Lung microvascular endothelial cell (primary cell): ENCODE measurements at places on chromosomes 7 and 10.

DNA sequence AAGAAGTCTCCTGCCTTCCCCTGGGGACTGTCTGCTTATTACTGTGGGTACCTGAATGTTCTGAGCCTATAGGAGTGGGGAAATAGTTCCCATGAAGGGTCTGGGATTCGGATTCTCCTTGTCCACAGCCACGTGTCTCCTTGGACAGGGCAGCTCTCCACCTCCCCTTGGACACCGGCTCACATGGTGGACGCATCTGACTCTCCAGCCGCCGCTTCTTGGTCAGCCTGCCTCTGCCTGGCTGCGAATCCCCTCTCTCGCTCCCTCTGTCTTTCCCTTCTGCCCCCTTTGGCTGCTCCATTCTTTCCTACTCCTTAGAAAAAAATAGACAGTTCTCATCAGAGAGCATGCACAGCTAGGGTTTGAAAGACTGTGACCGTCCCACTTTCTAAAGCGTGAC, 46.9 kb downstream of the JAKMIP3 start:
- no peak for DNase-seq

- DNase-seq, result no peak
Observed at GRCh38 chr10:116300542-116300941, 23.7 kb upstream of the CCDC172 start.

- no peak for DNase-seq
Observed at GRCh38 chr7:72924386-72924732, 536 bp upstream of the POM121 start.

- DNase-seq, result no peak
Observed at GRCh38 chr7:2460188-2460587, 16.0 kb downstream of the GRIFIN start.

- peak; percentile 56 for DNase-seq
Observed at GRCh38 chr7:26856176-26856985, 8.0 kb downstream of the SKAP2 start.

- peak; percentile 59 for DNase-seq
Observed at GRCh38 chr10:930625-931325, 730 bp downstream of the LARP4B start.

DNA sequence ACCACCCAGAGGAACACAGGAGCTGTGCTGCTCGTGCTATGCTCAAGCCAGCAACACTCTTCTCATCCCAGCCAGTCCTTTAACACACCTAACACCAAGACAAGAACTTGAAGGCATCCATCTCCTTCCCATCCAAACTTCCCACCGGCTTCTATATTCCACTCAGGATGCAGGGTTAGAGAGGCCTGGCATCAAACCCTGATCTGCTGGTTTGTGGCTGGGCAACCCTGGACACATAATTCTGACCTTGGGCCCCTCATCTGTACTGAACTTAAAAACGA, 5.6 kb upstream of the MYO1G start:
- DNase-seq, result no peak

GRCh38 chr7:16267953-16268820, 153.2 kb downstream of the CRPPA start:
- DNase-seq, result no peak

DNA sequence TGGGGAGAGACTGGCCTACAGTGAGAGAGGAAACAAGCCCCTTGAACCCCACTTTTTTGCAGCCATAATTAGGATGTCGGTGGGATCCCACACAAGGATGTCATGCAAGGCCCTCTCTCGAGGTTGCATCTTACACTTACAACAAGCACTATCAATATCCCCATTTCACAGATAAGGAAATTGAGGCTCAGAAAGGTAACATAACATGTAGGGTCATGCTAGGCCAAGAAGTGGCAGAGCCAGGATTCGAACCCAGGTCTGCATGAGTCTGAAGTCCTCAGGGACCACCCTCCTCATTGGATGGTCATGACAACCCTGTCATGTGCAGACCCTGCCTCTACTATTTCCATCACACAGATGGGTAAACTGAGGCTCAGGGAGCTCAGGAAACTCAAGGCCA, 123.5 kb downstream of the C10orf105 start:
- DNase-seq, result no peak

DNA sequence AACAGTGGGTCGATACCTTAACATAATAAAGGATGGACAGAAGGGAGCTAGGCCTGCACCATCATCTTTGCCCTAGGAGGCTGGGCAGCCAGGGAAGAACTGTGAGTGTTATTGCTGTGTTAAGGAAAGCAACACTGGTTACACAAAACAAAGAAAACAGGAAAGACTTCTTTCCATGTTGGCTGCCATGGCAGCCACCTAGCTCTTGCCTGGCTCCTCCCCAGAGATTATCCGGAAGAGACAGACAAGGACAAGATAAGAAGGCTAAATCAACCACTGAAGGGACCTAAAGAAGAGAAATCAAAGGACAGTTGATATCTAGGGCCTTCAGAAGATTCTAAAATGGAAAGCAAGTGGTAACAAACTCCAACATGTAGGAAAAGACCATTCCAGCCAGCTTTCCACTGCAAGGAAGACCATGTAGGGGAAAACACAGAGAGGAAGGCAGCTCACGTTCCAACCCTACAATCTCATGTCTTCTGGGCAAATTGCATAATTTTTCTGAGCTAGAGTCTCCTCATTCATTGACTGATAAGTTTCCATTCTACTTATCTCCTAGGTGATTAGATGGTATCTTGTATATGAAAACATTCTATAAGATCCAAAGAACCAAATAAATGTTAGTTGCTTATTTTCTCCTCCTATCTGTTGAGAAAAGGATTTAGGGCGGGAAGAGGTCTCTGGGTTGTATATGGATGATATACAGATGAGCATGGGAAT, 51.2 kb downstream of the SP8 start:
- no peak for DNase-seq

DNA sequence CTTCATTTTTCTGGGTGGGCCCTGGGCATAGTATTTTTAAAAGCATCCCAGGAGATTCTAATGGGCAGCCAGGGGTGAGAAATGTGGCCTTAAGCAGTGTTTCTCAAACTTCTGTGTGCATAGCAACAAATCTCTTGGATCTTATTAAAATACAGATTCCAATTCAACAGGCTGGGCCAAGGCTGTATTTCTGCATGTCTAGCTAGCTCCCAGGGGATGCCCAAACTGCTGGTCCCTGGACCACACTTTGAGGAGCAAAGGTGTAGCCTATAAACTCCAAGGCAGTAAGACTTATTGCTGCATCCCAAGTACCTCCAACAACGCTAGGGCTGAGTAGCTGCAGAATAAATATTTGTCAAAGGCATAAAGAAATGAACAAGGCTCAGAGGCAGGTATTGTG, 292.9 kb upstream of the ZMIZ1 start:
- no peak for DNase-seq

GRCh38 chr7:40808378-40808942, 673.7 kb downstream of the SUGCT start:
- peak; percentile 41 for DNase-seq

DNA sequence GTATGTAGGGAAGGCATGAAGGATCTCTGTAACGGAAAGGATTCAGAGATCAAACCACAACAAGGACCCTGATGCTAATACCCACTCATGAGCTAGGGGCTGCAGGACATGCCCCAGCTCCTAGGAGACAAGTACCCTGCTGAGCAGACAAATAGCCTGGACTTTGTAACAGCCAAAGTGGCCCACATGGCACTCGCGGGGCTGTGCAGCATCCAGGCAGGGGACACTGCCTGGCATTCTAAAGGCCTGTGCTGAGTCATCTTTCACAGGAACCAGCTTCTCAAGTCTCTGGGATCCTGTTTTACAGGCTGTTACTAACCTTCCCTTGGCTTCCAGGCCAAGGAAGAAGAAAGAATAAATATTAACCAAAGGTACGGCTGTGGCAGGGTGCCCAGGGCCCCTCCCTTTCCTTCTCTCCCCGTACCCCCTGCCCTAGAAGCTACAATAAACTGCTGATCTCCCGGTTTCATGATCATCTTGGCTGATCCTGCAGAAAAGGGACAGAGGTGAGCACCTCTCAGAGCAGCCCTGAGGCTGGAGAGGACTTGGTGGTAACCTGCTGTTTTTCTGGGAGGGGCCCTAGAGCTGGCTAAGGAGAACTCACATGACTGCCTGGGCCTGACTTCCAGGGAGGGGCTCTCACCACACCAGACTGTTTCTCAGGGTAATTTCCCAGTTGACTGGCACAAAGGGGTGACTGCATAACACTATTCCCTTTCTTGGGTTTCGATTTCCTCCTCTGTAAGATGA, 4.2 kb upstream of the RPEL1 start:
- no peak for DNase-seq

- DNase-seq, result no peak
Observed at GRCh38 chr10:13765641-13766341, 179.0 kb downstream of the PRPF18 start.

DNA sequence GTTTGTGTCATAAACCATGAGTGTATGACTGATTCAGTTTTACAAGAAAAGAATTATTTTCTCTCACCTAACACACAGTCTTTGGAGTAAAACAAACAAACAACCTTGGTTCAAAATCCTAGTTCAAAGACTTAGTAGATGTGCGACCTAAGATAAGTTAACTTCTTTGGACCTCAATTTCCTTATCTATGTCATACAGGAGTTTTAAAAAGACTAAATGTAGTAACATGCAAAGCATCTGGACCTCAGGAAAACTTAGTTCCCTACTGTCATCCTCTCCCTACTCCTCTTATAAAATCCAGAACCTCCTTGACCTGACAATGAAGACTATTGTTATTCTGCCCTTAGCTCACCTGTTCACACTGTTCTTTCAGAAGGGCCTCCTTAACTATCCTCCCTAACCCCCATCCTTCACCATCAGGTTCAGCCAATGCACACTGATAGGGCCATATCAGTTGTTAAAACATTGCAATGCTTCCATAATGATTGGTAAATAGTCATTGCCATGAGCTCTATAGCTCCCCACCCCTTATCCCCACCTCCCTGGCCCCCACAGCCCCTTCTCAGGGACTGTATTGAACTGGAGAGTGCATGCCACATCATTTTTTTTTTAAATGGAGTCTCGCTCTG, 28.8 kb upstream of the CCNJ start:
- no peak for DNase-seq

- no peak for DNase-seq
Observed at GRCh38 chr7:6476596-6477317, 29.0 kb upstream of the DAGLB start.

- no peak for DNase-seq
Observed at GRCh38 chr10:44394696-44395381, 9.9 kb upstream of the CXCL12 start.

DNA sequence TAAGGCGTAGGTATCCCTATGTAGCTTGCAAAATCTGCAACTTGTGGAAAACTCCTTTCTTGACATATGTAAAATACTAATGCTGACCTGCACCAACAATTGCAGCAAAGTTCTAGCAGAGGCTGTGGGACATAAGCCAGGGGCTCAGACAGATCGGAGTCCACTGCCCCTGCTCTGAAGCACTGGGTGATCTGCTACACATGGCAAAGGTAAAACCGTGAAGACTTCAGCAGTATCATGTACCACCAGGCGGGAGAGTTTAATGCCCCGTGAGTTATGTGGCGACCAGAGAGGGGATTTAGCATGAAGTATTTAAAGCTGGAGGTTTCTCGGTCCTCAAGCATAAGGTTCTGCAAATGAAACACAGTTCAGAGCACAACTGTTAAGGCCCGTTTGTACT, 76.4 kb downstream of the ABCC2 start:
- DNase-seq, result no peak

GRCh38 chr7:139131601-139132041, 22.1 kb upstream of the ZC3HAV1 start:
- DNase-seq, result no peak

DNA sequence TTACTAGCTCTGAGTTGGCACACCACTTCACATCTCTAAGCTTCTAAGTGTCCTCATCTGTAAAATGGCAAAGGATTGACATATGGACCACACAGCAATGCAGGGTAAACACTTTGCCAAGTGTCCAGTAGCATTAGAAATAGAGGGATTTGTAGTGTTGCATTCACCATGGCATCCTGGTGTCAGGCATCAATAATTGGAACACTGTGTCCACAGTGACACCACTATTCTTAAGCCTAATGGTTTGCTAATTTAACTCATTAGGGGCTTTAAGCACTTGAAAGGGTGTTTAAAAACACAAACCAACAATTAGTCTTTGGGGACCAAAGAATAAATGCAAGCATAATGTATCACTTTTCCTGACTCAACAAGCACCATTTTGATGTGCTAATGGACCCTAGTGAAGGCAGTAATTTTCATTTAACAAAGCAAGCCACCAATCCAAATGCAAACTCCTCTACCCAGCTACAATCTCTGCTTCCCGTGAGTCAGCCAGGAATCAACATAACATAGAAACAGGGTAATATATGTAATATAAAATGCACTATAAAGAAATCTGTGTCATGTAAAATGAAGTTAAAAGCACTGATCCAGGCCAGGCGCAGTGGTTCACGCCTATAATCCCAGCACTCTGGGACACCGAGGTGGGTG, 75.9 kb downstream of the FAM204A start:
- no peak for DNase-seq

- no peak for DNase-seq
Observed at GRCh38 chr7:111108000-111108399, 17.1 kb downstream of the LRRN3 start.

DNA sequence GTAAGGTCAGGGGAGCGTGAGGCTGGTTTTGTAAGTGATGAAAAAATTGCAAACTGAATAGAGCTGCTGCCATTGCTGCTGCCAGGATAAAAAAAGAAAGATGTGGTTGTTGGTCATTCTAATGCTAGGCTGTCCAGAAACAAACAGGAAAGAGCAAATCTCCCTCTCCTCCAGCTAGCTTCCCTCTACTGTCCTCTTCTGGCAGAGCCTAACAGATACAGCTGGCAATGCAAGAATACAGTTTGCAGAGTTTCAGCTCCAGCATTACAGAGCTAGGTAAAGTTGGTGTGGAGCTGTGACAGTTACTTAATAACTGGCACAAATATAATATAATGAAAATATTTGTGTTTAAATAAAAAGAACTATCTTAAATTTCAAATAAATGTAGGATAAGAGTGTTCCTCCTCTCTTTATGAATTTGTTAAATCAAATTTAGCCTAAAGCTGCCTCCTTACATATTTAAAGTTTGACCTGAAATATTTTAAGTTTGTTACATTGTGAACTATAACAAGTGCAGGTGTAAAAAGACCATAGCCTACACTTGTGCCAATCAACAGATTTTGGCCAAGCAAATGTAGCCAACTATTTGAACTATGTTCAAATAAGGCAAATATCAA, 407.7 kb downstream of the SH2D4B start:
- peak; percentile 1 for DNase-seq

- DNase-seq, result no peak
Observed at GRCh38 chr10:62587011-62587410, 212.8 kb downstream of the ZNF365 start.

DNA sequence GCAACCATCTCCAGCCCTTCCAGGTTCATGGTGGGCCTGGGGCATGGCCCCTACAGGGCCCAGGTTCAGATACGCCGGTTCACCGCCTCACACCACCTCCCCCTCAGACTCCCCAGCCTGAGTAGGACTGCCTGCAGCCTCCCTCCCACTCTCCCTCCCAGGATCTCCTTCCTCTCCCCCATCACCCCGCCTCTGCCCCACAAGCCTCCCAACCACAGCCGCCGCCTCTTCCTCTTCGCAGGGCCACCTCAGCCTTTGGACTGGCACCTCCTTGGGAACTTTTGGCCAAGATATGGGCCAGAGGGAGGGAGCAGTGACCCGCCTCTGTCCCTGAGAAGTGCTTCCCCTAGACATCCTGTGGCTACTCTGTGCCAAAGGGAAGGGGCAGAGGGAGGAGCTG, 9.3 kb downstream of the KCNIP2 start:
- DNase-seq, result no peak

GRCh38 chr7:11699666-11700065, 132.3 kb downstream of the THSD7A start:
- no peak for DNase-seq
